ENCODE measurements at places on chromosomes 5 and 9. TPM values are rescaled to one million over a fixed set of nuclear protein-coding genes. Genes with fewer than 3 reads are reported as not detected.

- no peaks in the 10 kb centered on the region for H3K27me3 ChIP-seq
- no peak for DNase-seq
- no peak overlapping the region for H3K4me3 ChIP-seq
- H3K27ac ChIP-seq = no peak overlapping the region
- no peaks in the 10 kb centered on the region for H3K4me1 ChIP-seq
- no peaks in the 10 kb centered on the region for H3K36me3 ChIP-seq
These were observed 24.4 kb downstream of the NPR3 start for GRCh38 chr5:32735512-32735911.

Gene CDKN2B
- 0.05 TPM for total RNA-seq

Gene TAS2R1
- total RNA-seq = not detected

DNA sequence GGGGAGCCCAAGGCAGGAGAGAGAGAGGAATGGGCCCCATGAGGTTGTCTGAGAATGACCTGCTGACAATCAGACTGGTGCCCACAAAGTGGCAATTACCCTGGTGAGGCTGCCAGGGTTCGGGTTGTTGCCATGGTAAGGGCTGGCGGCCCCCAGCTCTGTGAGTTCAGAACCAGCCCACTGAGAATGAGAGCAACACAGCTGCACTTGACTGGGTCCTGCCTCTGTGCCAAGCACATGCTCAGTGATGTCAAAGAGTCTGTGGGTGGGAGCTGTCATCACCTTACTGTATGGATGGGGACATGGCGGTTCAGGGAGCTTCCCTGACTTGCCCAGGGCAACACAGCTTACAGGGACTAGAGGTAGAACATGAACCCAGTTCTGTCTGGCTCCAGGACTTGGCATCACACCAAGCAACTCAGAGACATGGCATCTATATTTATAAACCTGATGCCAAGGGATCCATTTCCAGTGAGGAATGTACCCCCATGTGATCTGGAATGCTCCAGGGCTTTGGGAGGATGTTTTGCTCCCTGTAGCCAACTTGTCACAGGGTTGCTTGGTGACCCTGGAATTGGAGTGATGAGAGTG is 38.2 kb upstream of the TEX48 start:
- H3K36me3 ChIP-seq = peaks cover 10% of the 10 kb centered on the region
- no peak overlapping the region for H3K4me3 ChIP-seq
- H3K4me1 ChIP-seq = peaks cover 66% of the 10 kb centered on the region
- H3K27me3 ChIP-seq = no peaks in the 10 kb centered on the region
- DNase-seq = no peak

DNA sequence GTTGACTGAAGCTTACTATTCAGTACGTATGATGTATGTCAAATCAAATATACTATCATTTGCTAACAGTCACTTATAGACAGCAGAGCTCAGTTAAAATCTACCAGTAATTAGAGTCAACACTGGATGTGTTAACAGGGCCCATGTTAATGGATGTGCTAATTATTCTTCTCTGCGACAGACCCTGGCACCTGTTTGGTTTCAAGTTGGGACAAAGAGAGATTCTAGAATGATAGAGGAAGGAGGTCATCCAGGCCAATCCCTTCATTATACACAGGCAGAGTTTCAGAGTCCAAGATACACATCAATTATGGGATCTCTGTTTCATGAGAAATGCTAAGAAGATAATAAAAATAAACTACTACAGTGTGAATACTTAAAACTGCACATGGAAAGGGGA is 615.0 kb downstream of the ZNF608 start:
- H3K4me3 ChIP-seq = no peak overlapping the region
- no peak overlapping the region for H3K27ac ChIP-seq
- no peaks in the 10 kb centered on the region for H3K27me3 ChIP-seq

GRCh38 chr5:151101151-151101550 is 20.3 kb upstream of the TNIP1 start:
- no peak overlapping the region for H3K4me3 ChIP-seq
- H3K4me1 ChIP-seq = peaks cover 41% of the 10 kb centered on the region
- no peak overlapping the region for H3K27ac ChIP-seq

GRCh38 chr5:126801992-126802294 is 25.0 kb downstream of the LMNB1 start:
- no peaks in the 10 kb centered on the region for H3K27me3 ChIP-seq
- no peak overlapping the region for H3K4me3 ChIP-seq
- peaks cover 35% of the 10 kb centered on the region for H3K36me3 ChIP-seq
- H3K27ac ChIP-seq = no peak overlapping the region
- peaks cover 40% of the 10 kb centered on the region for H3K4me1 ChIP-seq

DNA sequence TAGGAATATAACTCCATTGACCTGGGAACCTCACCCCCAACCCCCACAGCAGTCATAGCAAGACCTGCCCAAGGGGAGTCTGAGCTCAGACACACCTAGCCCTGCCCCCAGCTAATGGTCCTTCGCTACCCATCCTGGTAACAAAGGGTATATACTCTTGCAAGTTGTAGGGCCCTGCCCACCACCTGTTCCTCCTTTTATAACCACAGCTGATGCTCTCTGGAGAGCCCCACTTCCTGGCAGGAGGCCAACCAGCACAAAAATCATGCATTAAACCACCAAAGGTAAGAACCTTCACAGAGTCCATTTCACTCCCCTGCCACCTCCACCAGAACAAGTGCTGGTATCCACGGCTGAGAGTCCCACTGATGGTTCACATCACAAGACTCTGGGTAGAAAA is 1195.3 kb upstream of the SEMA6A start:
- DNase-seq = no peak
- no peaks in the 10 kb centered on the region for H3K27me3 ChIP-seq
- H3K27ac ChIP-seq = no peak overlapping the region
- H3K4me1 ChIP-seq = no peaks in the 10 kb centered on the region
- H3K36me3 ChIP-seq = no peaks in the 10 kb centered on the region

Gene GAPT
- total RNA-seq = not detected

- no peaks in the 10 kb centered on the region for H3K36me3 ChIP-seq
- DNase-seq = no peak
- no peak overlapping the region for H3K27ac ChIP-seq
- no peaks in the 10 kb centered on the region for H3K4me1 ChIP-seq
- no peak overlapping the region for H3K4me3 ChIP-seq
These were observed 160.2 kb downstream of the FAM170A start for GRCh38 chr5:119789406-119790117.

DNA sequence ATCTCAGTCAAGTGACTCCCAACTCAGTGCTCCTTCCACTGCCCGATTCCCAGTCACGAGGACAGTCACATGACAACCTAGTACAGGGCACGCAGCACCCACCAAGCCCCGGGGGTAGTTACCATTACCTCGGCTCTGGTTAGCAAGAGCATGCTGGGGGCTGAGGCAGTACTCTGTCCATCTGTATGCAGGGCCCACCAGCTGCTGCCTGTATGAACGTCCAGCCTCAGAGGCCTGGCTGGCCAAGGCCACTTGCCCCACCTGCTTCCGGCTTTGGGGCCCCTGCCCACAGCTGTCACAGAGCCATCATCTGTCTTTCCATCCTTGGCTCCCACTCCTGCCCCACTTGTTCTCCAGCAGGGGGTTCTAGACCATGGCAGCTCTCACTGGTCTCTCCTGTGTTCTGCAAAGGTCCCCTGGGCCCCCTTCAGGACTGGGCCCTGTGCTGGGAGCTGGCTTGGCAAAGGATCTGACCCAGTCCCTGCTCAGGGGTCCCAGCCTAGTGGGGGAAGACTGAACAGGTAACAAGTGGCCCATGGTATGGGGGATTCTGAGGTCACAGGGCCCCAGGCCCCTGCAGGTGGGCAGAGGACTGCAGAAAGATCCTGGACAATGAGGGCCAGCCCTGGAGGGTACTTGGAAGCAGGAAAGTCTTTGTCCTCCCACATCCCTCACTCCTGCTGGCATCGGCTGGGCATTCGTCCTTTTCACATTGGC is 3.3 kb downstream of the RPL35 start:
- H3K27me3 ChIP-seq = no peaks in the 10 kb centered on the region
- peak overlapping the region; percentile 23 for H3K4me3 ChIP-seq
- H3K27ac ChIP-seq = no peak overlapping the region
- DNase-seq = no peak

Gene FGF18
- total RNA-seq = not detected
